ENCODE measurements at places on chromosomes 2 and 18.

GRCh38 chr2:201235860-201236811, 24.2 kb upstream of the CASP8 start:
- peak; percentile 63 for DNase-seq

GRCh38 chr2:60486551-60486950, 66.9 kb downstream of the BCL11A start:
- no peak for DNase-seq

- no peak for DNase-seq
These were observed 126.8 kb downstream of the CDH20 start for GRCh38 chr18:61459896-61460648.

DNA sequence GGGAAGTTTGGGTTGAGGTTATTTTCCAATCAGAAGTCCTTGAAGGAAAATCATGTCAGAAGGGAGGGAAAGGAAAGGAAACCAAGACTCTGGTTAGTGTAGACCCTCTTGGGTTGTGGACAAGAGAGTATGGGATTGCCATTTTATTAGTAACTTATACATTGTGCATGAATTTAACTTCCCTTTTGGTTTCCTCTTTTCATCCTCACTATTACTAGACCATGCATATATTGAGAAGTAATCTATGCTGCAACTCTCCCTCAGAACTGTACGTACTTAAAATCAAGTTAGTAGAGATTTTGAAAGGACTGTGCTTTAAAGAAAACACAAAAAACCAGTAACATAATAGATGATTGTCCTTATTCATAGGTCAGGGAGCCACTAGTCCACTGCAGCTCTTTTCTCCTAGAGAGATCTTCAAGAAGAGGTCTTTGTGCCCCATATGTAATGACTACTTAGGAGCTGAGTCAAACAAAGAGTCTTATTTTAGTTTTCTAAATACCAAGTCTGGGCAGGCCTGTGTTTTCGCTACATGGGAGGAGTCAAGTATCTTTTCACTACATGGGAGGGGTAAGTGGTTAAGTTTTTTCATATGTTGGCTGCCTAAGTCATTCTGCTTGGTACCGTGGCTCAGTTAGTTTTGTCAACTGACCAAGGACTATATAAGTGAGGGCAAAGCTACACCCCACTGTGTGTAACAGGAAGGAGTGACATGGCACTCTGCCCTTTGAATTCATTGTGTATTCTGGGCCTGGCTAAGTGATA, 25.2 kb upstream of the FAM117B start:
- no peak for DNase-seq

- DNase-seq: no peak
These were observed 39.5 kb downstream of the METTL8 start for GRCh38 chr2:171394164-171394740.

- DNase-seq: no peak
These were observed 297.1 kb downstream of the ARHGAP15 start for GRCh38 chr2:143426296-143426695.

- DNase-seq: peak; percentile 36
These were observed 38.7 kb downstream of the MSTN start for GRCh38 chr2:190023860-190024259.

GRCh38 chr18:50844960-50845359, 25.1 kb upstream of the MRO start:
- no peak for DNase-seq

DNA sequence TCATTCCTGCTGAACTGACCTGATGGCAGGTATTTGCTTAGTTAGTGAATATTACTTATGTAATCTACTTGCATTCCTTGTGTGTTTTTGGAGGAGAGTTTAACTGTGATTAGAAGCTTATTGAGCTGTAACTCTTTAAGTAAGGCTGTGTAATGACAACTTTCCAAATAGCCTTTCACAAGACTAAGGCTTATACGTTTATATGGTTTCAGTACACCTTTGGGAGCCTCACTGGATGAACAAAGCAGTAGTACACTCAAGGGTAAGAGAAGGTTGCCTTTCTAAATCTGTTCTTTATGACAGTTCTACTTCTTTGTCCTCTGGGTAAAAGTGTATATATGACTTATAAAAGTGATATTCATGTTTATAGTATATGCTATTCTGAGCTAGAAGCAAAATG, 4.3 kb downstream of the ITPRID2 start:
- no peak for DNase-seq

Measured in stimulated activated CD4-positive, alpha-beta T cell treated with anti-CD3 and anti-CD28 coated beads, Interleukin-12 subunit alpha, Interleukin-12 subunit beta, amount 100 ng/mL, for 48 hours (primary cell).